ENCODE measurements at places on chromosomes 12 and 14. TPM values are rescaled to one million over a fixed set of nuclear protein-coding genes. Genes with fewer than 3 reads are reported as not detected.

Gene MARCHF9
- total RNA-seq = 2.8 TPM

Gene RPGRIP1
- not detected for total RNA-seq

Gene EIF2B1
- total RNA-seq = 49.8 TPM

Gene TMEM52B
- 1.00 TPM for total RNA-seq

GRCh38 chr12:118371321-118372282 is 1.1 kb downstream of the TAOK3 start:
- DNase-seq = no peak

DNA sequence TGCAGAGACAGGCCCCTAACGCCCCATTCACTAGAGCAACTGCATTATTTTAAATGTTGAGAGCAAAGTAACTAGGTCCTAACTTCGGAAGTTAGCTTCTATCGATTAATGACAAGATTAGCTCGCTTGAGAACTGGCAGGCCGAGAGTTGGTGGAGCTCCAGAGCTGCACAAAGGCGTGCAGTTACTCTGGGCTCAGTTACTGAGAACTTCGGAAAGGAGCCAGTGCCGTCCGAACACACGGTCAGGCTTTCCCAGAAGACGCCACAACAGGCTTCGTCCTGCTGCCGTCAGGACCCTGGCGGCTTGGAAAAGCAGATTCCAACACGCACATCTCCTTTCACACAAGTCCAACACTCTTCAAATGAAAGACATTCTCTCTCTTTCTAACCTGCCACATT is 45.4 kb upstream of the TESC start:
- DNase-seq = no peak

GRCh38 chr14:88227693-88228092 is 95.4 kb downstream of the KCNK10 start:
- DNase-seq = no peak

DNA sequence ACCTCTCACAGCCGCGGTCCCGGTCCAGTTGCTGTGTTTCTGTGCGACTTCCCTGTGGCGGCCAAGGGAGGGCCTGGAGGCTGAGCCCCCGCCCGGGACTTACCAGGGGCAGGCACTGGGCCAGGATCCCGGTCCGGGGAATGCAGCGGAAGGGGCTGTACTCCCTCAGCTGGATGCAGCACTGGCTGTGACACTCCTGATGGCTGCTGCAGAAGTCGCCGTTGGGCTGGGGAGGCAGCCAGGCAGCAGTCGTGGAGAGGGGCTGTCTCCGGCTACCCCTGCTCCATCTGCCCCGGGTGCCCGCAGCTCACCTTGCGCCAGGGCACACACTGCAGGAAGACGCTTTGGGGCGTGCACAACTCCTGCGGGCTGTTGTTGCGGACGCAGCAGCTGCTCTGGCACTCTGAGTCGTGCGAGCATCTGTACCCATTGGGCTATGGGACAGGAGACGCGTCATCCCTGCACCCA is 6.2 kb downstream of the LRCOL1 start:
- DNase-seq = no peak

DNA sequence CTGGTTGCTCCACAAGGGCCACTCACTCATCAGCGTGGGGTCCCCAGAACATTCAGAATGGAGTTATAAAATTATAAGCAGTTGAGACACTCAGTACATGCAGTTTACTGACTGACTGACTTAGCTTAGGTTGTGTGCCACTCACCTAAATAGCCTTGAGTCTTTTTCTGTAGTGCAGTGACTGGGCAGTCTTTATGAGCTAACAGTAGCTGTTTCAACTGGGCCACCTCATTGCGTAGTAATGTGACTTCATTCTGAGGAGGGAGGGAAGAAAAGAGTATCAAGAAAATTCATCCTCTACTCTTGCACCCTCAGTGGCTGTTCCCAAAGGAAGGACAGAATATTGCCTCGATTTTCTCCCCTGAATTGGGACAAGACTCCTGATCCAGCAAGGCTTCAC is 15.8 kb upstream of the NPFF start:
- peak; percentile 45 for DNase-seq

- no peak for DNase-seq
Observed at GRCh38 chr12:114221136-114221833, 184.7 kb downstream of the TBX5 start.

- DNase-seq = no peak
Observed at GRCh38 chr12:110073049-110073831, 24.9 kb upstream of the C12orf76 start.

- DNase-seq = no peak
Observed at GRCh38 chr12:131800594-131801135, 27.5 kb upstream of the MMP17 start.

DNA sequence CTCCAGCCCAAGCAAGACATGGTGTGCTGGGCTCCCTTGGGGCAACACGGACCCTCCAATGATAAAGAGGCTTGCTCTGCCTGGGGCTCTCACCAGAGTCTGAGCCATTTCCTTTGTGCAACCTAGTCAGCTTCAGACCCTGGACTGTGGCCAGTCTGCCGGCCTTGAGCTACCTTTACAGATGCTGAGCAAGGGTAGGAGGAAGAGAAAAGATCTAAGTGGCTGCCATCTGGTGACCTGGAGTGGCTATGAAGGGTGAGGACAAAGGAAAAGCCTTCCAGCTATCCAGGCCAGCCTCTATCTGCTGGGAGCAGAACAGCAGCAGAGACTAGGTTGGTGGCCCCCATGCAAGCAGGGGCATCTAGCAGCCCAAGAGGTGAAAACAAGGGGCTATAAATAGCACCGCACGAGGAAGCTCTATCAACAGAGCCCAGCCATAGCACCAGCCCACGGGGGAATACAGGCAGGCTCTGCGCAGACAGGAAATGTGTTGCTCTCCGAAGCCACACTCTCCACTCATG is 230.1 kb downstream of the FOXN3 start:
- DNase-seq = no peak

GRCh38 chr12:66514581-66514980 is 164.3 kb downstream of the GRIP1 start:
- no peak for DNase-seq

- DNase-seq = no peak
Observed at GRCh38 chr12:5433081-5433844, 1.4 kb downstream of the NTF3 start.

GRCh38 chr14:81416194-81416952 is 16.2 kb upstream of the STON2 start:
- no peak for DNase-seq

DNA sequence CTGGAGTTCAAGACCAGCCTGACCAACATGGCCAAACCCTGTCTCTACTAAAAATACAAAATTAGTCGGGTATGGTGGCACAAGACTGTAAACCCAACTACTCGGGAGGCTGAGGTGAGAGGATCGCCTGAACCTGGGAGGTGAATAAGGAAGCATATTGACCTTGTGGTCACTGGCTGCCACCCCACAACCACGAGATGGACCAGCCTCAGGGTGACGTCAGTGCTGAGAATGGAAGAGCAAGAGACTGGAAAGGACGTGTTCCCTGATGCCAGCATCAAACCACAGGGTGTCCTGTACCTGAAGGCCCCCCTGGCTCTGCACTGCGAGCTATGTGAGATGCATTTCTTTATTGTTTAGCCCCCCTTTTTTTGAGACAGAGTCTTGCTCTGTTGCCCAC is 45.9 kb upstream of the BDKRB2 start:
- no peak for DNase-seq

- DNase-seq = no peak
Observed at GRCh38 chr14:100549834-100550625, 37.2 kb downstream of the BEGAIN start.

GRCh38 chr12:1851151-1851701 is 30.9 kb downstream of the LRTM2 start:
- DNase-seq = peak; percentile 61

DNA sequence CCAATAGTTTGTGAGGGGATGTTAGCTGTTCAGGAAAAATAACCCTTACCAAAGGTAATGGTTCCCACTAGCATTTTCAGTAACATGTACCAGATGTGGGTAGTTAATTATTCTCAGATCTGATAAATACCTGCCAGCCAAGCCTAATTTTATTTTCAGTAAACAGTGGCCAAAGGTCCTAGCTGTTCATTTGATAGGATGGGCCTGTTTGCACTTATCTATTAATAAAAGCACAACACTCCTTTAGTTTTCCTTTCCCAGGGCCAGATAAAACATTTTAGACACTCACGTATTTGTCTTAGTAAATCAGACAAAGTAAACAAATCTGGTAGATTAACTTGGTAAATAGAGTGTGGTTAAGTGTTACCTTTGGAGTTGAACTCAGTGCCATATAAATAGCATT is 345.1 kb downstream of the RAD51B start:
- DNase-seq = no peak

- DNase-seq = no peak
Observed at GRCh38 chr14:35879654-35880249, 53.6 kb downstream of the BRMS1L start.

GRCh38 chr14:20578325-20578724 is 9.5 kb downstream of the RNASE11 start:
- no peak for DNase-seq

DNA sequence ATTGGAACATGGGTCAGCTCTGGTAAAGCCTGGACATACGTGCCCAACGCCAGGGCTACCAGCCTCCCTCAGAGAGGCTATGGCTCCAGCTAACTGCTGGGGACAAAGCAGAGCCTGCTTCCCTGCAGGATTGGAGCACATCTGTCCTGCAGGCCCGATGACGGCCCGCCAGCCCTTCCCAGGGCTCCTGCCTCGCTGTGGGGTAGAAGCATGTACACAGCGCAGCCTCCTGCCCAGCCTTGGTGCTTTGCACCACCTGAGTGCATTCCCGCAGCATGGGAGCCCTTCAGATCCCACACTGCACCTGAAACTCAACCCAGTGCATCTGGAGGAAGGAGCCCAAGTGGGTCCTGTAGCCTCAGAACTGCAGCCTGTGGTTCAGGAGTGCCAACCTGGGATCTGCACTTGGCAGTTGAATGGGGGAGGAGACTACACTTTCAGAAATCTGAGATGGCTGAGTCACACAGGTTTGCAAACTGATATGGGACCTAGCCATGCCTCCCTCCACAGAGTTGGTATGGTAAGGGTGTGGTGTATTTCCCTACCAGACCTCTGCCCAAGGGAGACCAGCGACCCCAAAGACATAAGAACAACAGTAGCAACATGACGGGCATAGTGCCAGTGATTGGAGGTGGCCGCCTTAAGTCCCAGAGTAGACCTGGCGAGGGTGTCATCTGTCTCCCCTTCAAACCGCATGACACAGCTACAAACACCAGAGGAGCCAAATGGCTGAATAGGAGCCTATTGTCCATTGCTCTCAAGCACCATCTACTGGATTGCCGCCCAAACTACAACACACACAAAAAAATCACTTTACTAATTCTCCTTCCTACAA is 273.9 kb upstream of the MIS18BP1 start:
- no peak for DNase-seq

DNA sequence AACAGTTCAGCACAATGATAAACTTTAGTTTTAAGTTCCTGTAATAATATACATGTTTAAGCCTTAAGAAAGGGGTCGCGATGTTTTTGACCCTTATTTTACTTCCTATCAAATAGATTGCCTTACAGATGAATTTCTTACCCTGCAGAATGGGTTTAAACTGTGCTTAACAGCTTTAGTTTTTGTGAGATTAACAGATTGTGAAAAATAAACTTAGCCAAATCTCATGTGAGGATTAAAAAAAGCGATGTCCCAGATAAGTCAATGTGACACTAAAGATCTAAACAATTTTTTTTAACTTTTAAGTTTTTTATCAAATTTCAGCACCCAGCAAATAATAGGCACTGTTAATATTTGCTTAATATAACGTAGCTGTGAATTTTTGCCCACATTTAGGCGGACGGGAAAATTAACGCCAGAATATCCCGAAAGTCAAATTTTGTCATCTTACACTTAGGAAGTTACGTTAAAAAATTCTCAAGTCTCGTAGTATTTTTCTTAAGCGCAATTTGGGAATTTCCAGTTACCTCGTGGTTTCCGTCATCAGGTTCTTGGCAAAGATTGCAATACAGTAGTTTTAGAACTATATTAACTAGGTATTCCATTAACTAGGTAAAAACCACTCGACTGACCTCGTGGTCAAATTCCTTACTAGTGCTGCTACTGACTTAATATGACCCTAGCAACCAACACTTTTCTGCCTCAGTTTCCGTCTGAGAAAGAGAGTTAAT is 1.2 kb downstream of the HNRNPC start:
- no peak for DNase-seq

DNA sequence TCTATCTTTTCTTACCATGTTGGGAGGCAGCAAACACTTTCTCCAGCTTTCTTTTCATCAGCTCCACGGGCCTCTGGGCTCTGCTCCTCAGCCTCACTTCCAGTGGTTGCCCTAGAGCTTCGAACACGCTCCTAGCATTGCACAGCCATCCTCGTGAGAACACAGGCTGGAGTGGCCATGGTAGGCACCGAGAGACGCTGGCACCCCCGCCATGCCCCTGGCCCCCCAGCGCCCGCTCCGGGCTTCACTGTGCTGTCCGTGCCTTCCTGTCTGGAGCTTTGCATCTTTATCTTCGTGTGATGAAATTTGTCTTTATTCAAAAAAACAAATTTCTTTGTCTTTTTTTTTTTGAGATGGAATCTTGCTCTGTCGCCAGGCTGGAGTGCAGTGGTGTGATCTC is 352.2 kb downstream of the TMEM121 start:
- DNase-seq = no peak

DNA sequence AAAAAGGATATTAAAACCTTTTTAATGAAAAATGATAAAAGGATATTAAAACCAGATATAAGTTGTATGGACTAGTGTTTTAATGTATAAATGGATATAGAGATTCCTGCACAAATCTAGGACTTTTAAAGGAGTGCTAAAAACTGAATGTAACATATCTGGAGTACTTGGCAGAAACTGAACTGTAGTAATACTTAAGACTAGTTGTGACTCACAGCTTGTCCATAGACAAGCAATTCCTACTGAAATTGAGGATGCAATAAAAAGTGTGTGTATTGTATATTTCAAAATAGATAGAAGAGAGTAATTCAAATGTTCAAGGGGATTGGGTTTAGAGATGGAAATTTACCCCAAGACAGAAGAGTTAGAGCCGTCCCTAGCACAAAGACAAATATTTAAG is 59.6 kb downstream of the FBXO33 start:
- peak; percentile 22 for DNase-seq

GRCh38 chr12:22202847-22203246 is 131.7 kb downstream of the ST8SIA1 start:
- no peak for DNase-seq

GRCh38 chr12:43675048-43675904 is 83.3 kb downstream of the PUS7L start:
- no peak for DNase-seq

- no peak for DNase-seq
Observed at GRCh38 chr14:33941718-33942117, 9.2 kb downstream of the EGLN3 start.

DNA sequence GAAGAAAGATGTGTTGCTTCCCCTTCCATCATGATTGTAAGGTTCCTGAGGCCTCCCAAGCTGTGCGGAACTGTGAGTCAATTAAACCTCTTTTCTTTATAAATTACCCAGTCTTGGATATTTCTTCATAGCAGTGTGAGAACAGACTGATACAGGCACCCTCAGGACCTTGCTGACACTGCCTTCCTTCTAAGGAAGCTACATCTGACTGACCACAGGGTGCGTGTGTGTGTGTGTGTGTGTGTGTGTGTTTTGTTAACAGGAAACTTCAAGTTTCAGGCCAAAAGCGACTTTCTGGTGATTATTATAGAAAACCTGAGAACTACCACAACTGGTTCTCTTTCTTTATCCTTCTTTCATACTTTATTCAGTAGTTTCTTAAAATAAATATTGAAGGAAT is 149.0 kb downstream of the CAPZA3 start:
- DNase-seq = no peak
